ENCODE measurements at places on chromosomes 7 and 10.

- no peak for DNase-seq
Observed at GRCh38 chr10:86363833-86364490, 2.6 kb downstream of the GRID1 start.

- DNase-seq: no peak
Observed at GRCh38 chr7:4074994-4075393, 607.1 kb upstream of the FOXK1 start.

- DNase-seq: no peak
Observed at GRCh38 chr7:71144963-71145362, 13.0 kb downstream of the GALNT17 start.

- DNase-seq: no peak
Observed at GRCh38 chr7:139542308-139543151, 19.0 kb downstream of the CLEC2L start.

GRCh38 chr10:91691981-91692380, 59.1 kb upstream of the PPP1R3C start:
- DNase-seq: no peak

DNA sequence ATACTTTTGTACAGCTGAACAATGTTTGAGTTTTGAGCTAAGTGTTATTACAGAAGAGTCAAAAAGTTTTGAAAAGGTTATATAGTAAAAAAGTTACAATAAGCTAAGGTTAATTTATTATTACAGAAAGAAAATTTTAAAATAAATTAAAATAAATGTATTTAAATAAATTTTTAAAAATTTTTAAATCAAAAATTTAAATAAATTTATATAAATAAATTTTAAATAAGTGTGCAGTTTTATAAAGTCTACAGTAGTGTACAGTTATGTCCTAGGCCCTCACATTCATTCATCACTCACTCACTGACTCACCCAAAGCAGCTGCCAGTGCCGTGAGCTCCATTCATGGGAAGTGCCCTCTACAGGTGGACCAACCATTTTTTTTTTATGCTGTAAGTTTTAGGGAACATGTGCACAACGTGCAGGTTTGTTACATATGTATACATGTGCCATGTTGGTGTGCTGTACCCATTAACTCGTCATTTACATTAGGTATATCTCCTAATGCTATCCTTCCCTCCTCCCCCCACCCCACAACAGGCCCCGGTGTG, 462.9 kb upstream of the ZMIZ1 start:
- DNase-seq: no peak

DNA sequence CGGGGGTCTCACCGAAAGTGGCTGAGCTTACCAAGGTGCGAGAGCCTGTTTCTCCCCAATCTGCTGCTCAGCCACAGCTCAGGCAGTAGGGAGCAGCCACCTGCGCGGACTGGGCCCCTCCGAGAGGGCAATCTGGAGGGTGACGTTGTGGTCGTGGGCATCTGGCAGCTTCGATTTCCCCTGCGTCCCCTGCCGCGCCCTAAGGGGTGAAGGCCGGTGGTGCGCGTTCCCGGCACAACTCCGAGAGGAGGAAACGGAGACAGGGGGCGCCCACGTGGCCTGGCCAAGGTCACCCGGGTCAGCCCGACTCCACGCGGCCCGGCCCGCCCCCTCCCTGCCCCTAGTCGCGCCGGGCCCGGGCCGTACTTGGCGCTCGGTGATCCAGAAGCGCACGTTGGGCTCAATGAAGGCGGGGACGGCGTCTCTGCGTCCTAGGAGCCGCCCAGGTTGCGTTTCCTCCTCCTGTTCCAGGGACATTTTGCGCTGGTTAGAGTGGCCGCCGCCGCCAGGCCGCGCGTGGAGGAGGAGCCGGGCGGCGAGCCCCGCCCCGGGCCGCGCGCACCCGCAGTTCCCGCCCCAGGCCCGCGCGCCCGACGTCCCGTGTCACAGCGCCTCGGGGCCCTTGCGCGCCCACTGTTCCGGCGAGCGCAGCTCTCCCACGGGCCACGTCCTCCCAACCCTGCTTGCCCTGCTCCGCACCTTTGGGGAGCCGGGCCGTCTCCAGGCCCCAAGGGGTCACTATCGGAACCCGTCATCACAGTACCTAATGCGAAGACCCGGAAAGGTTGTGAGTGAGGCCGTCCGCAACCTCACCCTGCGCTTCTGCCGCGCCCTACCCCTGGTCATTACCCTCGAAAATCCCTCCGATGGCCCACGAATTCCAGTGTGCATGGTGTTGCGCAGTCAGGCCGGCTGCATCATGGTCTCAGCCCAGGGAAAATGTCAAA, at the start of gene SFXN4:
Gene SFXN4 (minus strand): TSS at position 544 of the 947 bp plus-strand sequence. CDS start 67 bp downstream, at position 477.
- DNase-seq: peak; percentile 67

- DNase-seq: no peak
Observed at GRCh38 chr7:2613931-2614600, 17.7 kb upstream of the TTYH3 start.

- no peak for DNase-seq
Observed at GRCh38 chr7:112459645-112460044, 9.4 kb downstream of the IFRD1 start.

DNA sequence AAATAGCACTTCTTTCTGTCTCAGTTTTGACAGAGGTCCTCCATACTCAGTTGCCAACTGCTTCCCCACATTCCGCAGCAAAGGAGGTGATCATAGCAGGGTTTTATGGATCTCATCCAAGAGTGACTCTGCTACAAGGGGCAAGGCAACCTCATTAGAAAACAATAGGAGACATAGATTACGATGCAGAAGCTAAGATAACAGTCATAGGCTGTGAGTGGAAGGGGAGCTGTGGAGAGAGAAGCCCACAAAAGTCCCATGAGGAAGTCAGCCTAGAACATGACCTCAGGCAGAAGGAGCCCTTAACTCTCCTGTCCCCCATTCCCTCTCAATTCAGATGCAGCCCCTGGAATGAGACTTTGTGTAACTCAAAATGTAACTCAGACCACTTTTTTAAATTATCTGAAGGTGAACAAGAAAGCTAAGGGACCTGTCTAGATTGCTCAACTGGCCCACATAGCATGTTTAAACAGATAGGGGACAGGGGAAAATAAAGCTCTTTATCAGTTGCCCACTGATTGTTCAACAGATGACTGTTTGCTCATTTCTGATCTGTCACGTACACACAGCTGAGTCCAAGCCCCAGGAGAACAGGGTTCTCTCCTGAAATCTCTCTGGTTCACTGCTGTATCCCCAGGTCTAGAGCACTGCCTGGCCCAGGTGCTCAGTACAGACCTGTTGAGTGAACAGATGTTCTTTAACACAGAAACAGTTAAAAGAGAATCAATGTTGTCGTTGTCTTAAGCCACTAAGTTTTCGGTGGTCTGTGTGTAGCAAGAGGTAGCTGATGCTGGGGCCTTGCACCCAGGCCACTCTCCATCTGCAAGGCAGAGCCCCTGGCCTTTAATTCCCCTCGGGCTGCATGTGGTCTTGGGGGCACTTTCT, 1.5 kb upstream of the NCOA4 start:
- no peak for DNase-seq
